RKO (cell line): ENCODE measurements at places on chromosomes 16 and 17.

GRCh38 chr17:65742403-65743307, 181.2 kb upstream of the AXIN2 start:
- DNase-seq = peak; percentile 51

DNA sequence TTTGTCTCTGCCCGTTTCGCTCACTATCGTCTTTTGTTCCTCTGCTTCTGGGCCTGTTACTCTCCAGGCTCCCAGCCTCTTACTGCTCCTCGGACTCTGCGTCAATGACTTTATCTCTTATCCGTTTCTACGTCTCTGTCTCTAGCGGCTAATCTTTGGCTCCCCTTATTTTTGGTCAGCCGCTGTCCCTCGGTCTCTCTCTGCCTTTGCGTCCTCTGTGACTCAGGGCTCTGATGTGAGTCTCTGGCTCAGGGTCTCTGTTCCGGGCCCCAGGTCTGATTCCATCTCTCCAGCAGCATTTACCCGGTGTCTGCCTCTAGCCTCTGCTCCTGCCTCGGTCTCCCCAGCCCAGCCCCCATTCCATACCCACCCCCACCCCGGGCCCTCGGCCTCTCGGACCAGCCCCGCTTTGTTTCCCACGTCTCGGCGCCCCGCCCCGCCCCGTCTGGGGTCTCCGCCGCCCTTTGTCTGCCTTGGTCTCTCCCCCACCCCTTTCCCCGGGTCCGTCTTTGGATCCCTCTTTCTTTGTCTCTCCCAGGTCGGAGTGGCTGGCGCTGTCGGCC, 547 bp upstream of the ZNF48 start:
- peak; percentile 65 for DNase-seq

- DNase-seq = no peak
These were observed 350.1 kb upstream of the KIF2B start for GRCh38 chr17:53472586-53472985.

GRCh38 chr17:43193251-43193650, 18.4 kb upstream of the TMEM106A start:
- DNase-seq = no peak

GRCh38 chr16:84714028-84714427, 14.2 kb downstream of the USP10 start:
- DNase-seq = no peak

GRCh38 chr17:78664476-78665386, 87.5 kb upstream of the DNAH17 start:
- no peak for DNase-seq

DNA sequence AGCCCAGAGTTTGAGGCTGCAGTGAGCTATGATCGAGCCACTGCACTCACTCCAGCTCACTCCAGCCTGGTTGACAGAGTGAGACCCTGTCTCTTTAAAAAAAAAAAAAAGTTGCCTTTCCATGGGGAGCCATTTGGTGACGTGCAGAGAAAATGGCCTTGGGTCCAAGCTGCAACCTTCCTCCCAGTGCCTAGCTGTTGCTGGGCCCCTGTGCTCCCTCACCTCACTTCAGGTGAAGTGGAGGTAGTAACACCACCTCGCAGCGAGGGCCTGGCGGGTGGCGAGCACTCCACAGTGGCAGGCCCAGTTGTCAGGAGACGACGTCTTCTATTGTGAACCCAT, 17.4 kb downstream of the SYT17 start:
- no peak for DNase-seq

- DNase-seq = no peak
These were observed 8.3 kb downstream of the PITPNM3 start for GRCh38 chr17:6548034-6548433.

DNA sequence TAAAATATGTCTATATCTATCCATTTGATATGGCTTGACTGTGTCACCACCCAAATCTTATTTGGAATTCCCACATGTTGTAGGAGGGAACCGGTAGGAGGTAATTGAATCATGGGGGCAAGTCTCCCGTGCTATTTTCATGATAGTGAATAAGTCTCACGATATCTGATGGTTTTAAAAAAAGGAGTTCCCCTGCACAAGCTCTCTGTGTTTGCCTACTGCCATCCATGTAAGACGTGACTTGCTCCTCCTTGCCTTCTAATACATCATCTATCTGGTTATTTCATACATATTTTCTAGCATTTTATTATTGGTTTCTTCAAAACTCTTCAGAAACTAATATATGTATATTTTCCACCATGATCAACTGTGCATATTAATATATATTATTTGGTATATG, 57.3 kb upstream of the AMZ2 start:
- no peak for DNase-seq

DNA sequence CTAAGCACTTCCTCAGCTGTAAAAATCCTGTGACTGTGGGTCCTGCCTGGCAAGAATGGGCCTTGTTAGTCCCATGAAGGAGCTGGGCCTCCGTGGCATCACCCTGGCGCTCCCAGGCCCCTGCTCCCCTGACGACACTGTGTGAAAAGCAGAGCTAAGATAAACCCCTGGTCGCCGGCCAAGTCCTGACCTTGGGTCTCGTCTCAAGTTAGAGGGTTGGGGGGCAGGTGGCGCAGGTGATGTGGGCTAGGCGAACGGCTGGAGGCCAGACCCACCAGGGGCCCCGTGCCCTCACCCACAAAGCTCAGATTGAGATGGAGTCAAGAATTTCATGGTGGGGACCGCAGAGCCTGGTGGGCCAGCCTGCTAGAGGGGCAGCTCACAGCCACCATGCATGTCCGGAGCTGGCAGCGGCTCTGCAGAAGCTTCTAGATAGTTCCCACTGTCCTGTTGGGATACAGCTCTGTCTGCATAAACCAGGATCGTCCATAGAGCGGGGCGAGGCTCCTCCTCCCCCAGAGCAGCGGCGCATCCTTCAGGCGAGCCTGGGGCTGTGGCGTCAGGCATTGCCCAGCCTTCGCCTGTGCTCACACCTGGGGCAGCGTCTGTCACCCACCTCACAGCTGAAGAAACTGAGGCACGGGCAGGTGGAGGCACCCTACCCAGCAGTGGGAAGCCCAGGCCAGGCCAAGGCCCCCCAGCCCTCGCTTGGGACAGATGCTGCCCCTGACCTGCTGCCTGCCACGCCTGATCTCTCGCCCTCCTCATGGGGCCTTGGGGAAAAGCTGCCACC, 12.0 kb downstream of the CYBC1 start:
- DNase-seq = no peak

GRCh38 chr17:17030515-17031211, 11.6 kb upstream of the MPRIP start:
- no peak for DNase-seq

- DNase-seq = no peak
These were observed 1.2 kb downstream of the THAP11 start for GRCh38 chr16:67843343-67843765.

DNA sequence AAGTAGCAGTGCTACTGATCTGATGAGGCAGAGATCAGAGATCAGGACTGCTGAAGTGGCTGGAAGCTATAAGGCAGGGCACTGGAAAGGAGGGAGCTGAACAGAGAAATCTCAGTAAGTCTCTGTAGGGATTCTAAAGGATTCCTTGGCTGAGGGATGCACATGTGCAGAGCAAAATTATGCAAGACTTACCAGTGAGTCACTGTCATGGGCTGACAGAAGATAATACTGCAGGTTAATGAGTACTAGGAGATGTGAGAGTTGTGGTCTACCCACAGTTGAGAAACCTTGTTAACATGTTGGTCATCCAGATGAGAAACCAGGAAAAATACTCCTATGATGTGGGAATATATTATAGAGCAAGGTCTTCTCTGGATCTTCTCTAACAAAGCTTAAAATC, 378.1 kb downstream of the HAPSTR1 start:
- DNase-seq = no peak

GRCh38 chr17:50064253-50065001, 8.5 kb downstream of the ITGA3 start:
- DNase-seq = peak; percentile 95

- DNase-seq = no peak
These were observed 11.7 kb upstream of the IL17C start for GRCh38 chr16:88626646-88627045.

DNA sequence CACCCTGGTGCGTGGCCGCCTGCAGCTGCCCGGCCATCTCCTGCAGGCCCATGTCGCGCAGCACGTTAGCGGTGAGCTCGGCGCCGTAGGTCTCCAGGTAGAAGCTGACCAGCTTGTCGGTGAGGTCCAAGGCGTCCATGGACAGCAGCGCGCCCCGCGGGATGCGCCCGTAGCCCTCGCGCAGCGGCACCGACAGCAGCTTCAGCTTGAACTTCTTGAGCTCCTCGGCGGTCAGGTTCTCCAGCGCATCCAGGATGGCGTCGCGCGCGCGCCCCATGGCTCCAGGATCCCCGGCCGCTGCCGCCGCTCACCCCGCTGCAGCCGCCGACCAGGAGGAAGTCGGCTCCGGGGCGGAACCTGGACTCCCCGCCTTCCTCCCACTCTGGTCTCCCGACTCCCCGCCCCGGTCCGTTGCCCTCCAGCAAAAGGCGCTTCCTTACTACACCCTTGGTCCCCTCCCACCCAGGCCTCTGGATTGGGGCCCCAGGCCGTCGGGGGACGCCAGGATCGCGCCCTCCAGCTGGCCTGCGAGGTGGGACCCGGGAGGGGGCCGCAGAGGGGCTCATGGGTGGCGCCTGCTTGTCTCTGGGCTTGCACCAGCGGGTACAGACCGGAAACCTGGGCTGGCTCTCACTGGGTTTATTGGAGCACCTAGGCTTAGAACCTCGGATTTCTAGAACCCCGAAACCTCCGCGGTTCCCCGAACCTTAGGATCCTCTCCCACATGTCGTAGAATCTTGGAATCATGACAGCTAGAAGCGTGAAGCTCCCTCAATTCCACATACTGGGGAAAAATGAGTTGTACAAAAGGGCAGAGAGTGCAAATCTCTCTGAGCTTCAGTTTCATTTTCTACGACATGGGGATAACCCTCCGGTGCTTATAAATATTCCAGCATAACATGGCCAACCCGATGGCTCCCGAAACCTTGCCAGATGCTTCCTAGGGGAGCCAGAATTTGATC, at the start of gene PYCARD:
PYCARD (minus strand) TSS at position 347 of the 962 bp plus-strand sequence; CDS start at position 277, 70 bp downstream.
- DNase-seq = no peak

- DNase-seq = no peak
These were observed 539 bp upstream of the GABARAPL2 start for GRCh38 chr16:75565640-75566039.

GRCh38 chr16:69448470-69449193, 24.2 kb downstream of the CYB5B start:
- no peak for DNase-seq

DNA sequence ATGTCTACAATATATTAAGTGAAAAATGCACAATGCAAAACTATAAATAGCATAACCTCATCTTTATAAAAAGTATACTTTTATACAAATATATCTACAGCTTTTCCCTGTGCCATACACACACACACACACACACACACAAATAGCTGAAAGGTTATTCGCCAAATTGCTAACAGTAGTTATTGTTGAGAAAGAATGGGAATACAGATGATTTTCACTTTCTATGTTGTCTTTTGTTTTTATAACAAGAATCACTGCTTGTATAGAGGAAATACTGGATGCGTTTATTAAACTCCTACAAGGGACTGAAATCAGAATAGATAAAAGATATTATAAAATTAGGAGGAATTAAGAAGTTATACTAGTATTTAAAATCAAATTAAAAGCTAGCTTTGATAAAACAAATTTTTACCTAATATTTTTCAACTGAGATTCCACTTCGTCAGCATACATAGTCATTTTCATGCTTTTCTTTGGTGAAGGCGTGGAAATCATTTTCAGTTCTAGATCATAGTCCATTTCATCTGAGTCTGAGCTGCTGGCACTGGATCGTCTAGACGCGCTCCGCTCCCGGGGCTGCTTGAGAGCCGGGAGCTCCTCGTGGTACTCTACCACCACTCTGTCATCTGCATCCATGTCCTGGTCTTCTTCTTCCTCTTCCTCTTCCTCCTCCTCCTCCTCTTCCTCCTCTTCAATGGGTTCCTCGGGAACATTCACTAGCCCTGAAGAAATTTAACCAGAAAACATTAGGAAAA, 17.0 kb upstream of the ITGAE start:
- no peak for DNase-seq

- DNase-seq = no peak
These were observed 461.1 kb upstream of the GOT2 start for GRCh38 chr16:59195242-59195641.

GRCh38 chr16:12744860-12745259, 58.8 kb downstream of the CPPED1 start:
- no peak for DNase-seq

DNA sequence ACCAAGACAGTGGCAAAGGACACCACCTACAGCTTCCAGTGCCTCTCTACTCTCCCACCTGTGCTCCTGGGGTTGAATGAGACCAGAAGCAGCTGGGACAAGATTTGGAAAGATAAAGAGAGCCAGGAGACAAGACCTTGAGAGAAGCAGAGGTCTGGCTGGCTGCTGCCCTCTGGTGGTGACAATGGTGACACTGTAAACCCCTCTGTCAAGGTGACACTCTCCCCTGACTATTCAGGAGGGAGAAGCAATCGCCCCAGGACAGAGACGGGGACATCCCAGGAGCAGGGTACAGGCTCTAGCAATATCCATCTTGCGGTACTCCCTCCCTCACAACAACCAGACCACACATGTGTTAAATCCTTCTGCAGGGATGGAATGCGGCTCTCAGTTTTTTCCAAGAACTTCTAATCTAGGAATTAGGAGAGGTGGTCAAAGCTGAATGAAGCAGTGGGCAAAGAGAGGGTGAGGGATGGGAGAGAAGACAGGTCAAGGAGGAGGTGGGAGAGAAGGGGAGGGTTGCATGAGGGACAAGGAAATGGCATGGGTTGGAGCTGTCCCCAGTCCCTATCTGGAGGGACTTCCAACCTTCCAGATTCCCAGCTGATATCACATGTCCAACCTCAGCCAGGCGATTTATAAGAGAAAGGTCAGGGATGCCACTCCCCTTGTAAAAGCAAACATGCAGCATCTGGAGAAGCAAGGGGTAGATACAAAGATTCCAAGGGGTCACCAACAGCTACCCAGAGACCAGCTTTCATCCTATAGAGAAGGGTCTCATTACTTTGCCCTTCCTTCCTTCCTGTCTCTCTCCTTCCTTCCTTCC, 2.9 kb downstream of the PHOSPHO1 start:
- peak; percentile 61 for DNase-seq

GRCh38 chr17:82339634-82340580, 6.3 kb upstream of the SECTM1 start:
- DNase-seq = peak; percentile 45

DNA sequence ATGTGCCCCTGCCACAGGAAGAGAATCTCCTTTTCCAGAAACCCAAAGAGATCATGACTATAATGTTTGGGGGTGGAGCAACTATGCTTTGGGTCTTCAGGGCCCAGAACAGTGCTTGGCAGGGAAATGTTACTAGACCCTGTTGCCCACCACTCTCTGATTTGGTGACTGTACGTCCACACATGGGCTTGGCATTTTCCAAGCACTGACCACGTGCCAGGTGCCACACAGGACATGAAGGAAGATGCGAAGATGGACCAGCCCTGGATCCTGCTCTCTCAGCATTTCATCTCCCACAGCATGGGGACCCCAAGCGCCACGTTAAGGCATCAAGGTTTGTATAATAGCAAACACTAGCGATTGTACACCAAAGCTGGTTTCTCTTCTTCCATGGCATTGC, 50.1 kb downstream of the GSG1L start:
- DNase-seq = no peak

DNA sequence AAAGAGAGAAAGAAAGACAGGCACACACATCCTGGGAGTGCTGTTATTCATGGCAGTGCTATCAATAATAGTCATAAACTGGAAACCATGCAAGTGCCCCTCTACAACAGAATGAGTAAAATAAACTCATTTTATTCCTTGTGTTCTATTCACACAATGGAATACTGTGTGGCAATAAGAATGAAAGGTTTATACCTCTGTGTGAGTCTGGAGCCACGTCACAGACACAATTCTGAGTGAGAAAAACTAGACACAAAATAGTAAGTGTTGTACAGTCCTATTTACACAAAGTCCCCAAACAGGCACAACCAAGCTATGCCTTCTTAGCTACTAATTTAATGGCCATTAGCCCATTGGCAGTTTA, 429.7 kb downstream of the SLC39A11 start:
- no peak for DNase-seq
